ENCODE measurements at places on chromosomes 11 and 22. TPM values are rescaled to one million over a fixed set of nuclear protein-coding genes. Genes with fewer than 3 reads are reported as not detected.

- no peak for DNase-seq
Observed at GRCh38 chr22:20247010-20247505, 21.1 kb downstream of the RTN4R start.

- DNase-seq: no peak
Observed at GRCh38 chr22:18111759-18112330, 1.2 kb downstream of the TUBA8 start.

DNA sequence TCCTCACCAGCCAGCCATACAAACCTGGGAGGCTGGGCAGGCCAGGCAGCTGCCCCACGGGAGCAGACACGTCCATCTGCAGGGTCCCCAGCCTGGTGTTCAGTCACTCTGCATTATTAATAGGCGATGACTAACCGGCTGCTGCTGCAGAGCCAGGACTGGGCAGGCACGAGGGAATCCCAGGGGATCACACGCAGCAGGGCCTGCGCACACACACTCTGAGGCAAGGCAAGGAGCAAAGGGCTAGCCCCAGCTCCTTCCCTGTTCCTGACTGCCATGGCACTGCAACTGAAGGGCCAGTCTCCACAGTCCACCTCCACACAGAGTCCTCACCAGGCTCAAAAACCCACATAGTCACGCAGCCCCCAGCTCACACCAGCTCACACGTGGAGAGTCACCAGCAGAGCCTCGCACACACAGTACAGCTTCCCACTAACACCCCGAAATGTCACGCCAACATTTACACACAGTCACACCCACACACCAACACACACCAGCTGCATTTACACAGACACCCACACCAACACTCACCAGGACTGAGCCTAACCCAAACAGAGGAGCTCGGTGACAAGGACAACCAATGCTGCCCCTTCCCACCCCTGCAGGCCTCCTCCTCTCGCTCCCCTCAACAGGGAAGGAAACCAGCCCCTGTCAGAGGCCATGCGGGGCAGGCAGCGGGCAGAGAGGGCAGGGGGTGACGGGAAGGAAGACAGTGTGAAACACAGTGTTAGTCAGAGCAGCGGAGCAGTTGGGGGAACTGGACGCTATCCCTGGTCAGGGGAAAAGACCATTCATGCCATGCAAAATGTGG is 47.3 kb downstream of the NRXN2 start:
- no peak for DNase-seq

- peak; percentile 68 for DNase-seq
Observed at GRCh38 chr11:82867495-82868082, 32.6 kb downstream of the PRCP start.

GRCh38 chr11:1548221-1549070 is 23.6 kb downstream of the DUSP8 start:
- no peak for DNase-seq

DNA sequence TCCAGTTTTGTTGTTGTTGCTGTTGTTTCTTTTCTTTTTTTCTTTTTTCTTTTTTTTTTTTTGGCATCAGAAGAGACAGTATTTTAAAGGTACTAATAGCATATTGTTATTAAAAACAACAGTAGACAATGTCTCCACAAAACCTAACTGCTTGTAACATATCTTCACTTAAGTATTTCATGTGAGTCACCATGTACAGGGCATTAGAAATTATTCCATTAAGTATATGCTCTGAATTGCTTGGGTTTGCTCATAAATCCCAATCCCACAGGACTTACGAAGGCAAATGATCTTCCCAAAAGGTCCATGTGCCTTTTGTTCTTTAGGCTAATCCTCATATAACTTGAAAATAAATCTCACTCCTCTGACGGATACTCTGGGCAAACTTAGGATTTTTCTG is 35.9 kb downstream of the MAP6 start:
- no peak for DNase-seq

- DNase-seq: no peak
Observed at GRCh38 chr22:31086703-31087330, 5.7 kb downstream of the SMTN start.

DNA sequence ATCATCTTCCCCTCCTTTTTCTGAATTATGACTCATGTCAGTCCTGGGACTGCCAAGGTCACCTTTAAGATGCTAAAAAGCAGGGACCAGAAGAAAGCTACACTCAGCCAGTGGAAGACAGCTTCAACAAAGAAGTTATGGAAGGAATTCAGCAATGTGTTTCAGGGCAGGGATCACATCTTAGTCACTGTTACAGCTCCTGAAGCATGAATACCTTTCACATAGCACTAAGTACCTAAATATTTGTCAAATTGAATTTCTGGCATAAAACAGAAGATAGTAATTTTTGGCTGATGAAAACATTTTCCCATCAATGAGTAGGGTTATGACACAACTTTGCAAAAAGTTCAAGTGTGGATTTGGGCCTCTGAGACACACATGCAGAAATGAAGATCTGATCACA is 5.2 kb downstream of the DDB1 start:
- no peak for DNase-seq

GRCh38 chr11:130692220-130692619 is 224.1 kb downstream of the SNX19 start:
- DNase-seq: no peak

- DNase-seq: no peak
Observed at GRCh38 chr22:24043958-24044357, 32.9 kb downstream of the CABIN1 start.

DNA sequence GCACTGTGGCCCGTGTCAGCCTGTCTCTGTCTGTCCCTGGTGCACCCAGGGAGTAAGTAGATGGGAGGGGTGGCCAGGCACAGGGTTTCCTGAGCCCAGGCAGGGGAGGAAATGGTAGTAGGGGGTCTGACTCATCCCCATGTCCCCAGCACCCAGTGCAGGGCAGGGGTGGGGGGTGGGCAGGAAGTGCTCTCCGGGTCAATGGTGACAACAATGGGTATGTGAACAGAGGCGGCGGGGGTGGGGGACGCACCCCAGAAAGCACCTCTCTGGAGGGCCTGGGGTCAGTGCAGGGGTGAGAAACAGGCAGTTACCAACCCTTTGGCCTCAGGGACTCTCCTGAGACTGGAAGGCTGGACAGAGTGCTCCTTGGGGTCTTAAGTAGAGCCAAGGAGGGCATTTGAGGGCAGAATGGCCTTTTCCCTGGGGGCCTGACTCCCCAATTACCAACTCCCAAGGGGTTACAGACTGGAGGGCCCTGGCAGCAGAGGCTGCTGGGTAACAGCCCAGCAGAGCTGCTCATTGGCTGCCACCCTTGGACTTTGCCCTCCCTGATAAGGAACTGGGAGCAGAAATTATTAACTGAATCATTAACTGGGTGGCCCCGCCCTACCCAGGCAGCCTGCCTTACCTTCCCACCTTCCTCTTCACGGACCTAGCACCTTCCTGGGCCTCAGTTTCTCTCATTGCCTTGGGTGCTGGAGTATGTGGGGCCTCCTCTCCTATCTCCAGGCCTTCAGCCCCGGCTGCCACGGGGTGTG is 4.2 kb downstream of the MYRF start:
- DNase-seq: peak; percentile 69

DNA sequence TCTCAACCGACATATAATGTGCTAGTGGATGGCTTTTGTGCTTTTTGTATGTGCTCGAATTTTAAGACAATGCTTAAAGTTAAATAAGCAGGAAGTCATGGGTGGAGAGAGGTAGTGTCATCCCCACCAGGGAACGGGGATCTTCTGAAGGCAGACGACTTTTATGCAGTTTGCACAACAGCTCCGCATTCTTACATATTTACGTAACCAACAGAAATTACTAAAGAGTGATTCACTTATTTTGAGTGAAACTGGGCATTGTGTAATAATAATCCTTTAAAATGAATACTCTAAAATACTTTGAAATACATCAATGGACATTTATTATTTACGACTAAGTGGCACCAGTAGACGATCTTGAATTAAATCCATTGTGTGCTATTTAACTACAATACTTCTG is 305.1 kb downstream of the CNTN5 start:
- DNase-seq: no peak

GRCh38 chr22:22943521-22944267 is 56.1 kb downstream of the IGLL5 start:
- DNase-seq: no peak

Gene GVQW3
- total RNA-seq: 3.3 TPM

Gene ACP2
- total RNA-seq: 12.2 TPM

Gene UBQLN3
- not detected for total RNA-seq

Gene OR52E8
- total RNA-seq: not detected

Gene CCDC87
- total RNA-seq: 0.24 TPM

Gene LRRC55
- not detected for total RNA-seq

Gene VPREB3
- not detected for total RNA-seq

Gene GRM5
- total RNA-seq: 0.02 TPM

Gene CD44
- total RNA-seq: 442 TPM
